ENCODE measurements at places on chromosomes 3 and 15. TPM values are rescaled to one million over a fixed set of nuclear protein-coding genes. Genes with fewer than 3 reads are reported as not detected.

ZIC1 gene
- total RNA-seq = 1.4 TPM

GRCh38 chr3:106049821-106050220, 181.0 kb upstream of the CBLB start:
- DNase-seq = peak; percentile 80

DNA sequence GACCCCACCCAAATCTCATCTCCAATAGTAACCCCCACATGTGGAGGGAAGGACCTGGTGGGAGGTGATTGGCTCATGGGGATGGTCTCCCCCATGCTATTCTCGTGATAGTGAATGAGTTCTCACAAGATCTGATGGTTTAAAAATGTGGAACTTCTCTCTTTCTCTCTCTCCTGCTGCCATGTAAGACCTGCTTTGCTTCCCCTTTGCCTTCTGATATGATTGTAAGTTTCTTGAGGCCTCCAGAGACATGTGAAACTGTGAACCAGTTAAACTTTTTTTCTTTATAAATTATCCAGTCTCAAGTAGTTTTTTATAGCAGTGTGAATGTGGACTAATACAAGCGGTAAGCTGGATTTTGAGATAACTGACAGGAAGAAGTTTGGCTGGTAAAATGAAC, 60.3 kb upstream of the MBNL1 start:
- no peak for DNase-seq

- no peak for DNase-seq
Measured at GRCh38 chr15:91857224-91857585, 3.7 kb downstream of the SLCO3A1 start.

SLC30A4 gene
- total RNA-seq = 1.1 TPM

- no peak for DNase-seq
Measured at GRCh38 chr15:31293655-31294054, 33.0 kb upstream of the KLF13 start.

DNA sequence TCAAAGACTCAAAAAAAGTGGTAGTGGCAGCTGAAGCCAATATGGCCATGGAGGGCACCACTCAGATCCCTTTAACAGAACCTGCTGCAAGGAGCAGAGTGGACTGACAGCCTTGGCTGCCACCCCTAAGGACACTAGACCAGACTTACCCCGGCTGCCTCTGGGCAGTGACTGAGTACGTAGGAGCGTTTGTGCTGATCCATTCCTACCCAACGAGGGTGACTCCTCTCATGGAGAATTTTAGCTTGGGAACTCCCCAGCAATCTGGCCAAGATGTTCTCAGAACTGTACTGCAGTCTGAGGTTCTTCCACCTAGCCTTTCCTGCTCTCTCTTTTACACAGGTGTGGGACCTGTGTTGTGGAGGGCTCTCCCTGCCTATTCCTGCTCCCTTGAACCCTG, 22.1 kb downstream of the CLEC3B start:
- no peak for DNase-seq

DNA sequence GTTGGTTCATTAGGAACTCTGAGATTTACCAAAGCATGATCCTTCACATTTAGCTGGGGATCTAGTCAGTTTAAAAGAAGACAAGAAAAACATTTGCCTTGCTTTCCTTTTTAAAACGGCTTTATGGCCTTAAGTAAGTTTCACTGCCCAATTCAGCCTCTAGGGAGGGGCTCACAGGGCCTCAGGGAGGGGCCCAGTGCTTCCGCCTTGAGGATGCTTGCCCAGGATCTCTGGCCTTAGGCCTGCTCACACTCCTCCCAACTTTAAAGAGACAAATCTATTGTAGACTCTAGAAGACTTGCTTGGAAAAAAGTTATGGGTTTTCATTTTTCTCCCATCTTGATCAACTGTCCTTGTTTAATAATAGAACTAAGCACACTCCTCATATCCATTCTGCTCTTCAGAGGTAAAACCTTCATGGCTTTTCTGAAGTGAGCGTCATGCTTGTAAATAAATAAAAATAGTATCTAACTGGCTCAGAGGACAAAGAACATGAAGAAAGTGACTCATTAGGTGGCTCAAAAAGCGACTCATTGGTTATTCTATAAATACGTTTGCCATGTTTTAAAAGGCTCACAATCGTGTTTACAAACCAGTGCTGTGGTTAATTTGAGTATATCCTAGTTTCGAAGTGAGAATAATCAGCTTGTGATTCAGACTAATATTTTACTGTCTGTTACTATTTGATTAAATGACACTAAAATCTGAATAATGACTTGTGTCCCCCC, 13.7 kb downstream of the PDHB start:
- no peak for DNase-seq

SOX14 gene
- total RNA-seq = not detected

- no peak for DNase-seq
Measured at GRCh38 chr3:99659951-99660350, 21.6 kb downstream of the COL8A1 start.

DNA sequence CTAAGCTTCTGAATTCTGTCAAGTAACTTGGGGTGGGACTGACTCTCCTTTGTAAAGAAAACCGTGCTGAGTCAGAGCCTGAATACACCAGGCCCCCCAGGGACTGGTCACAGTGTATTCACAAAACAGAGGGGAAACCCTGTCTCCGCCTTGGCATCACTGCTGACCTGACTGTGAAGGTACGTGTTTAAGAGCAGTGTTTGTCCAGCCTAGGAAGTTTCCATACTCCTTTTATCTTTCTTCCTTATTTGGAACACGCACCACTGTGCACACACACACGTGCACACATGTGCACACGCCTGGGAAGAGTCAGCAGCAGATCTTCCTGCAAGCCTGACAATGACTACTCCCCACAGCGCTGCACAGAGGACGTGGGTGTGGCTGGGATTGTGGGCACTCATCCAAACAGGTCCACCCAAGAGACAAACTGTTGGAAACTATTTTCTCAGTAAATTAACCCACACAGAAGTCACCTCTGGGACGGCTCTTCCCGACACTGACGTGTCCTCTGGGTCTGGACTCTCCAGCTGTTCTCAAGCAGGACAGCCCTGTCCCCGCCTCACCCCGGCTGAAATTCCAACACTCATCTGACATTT, 87.7 kb downstream of the ATP10A start:
- DNase-seq = no peak

CLEC3B gene
- 0.81 TPM for total RNA-seq

- no peak for DNase-seq
Measured at GRCh38 chr3:105430455-105430854, 63.7 kb downstream of the ALCAM start.

GOLGA8J gene
- total RNA-seq = 0.22 TPM

- DNase-seq = no peak
Measured at GRCh38 chr3:61541694-61542093, 19.7 kb upstream of the PTPRG start.

TLR9 gene
- total RNA-seq = not detected

- no peak for DNase-seq
Measured at GRCh38 chr3:10173926-10174435, 9.3 kb downstream of the IRAK2 start.

PDCD10 gene
- total RNA-seq = 47.0 TPM

GNAI2 gene
- 115 TPM for total RNA-seq

GRCh38 chr3:64865839-64866570, 178.2 kb upstream of the ADAMTS9 start:
- DNase-seq = no peak

AQP9 gene
- total RNA-seq = not detected

DNA sequence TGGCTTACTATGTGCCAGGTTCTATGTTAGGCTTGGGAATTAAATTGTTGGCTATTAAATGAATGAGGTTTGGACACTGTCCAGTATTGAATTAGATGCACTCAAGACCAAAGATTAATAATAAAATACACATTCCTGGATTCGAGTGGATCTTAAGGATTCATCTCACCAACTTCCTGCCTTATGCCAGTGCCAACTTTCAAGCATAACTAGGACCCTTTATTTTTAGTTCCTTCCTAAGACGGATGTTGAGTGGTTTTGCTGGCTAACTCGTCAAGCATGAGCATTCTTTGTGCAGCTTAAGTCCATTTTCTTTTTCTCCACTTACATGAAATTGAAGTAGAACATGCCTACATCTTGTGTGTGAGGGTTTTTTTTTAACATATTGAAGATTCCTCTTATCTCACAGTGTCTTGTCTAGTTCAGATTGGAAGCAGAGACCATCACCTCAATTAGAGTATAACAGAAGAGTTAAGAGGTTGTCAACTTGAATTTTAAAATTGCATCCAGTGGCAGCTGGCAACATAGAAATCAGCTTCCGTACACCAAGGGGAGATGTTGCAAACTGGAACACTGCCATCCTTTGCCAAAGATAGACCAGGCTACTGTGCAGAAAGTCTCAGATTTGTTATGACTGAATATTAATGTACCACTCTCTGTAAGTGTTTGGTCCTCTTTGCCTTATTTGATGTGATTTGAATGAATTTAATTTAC, 106.3 kb upstream of the BFSP2 start:
- DNase-seq = no peak

DNA sequence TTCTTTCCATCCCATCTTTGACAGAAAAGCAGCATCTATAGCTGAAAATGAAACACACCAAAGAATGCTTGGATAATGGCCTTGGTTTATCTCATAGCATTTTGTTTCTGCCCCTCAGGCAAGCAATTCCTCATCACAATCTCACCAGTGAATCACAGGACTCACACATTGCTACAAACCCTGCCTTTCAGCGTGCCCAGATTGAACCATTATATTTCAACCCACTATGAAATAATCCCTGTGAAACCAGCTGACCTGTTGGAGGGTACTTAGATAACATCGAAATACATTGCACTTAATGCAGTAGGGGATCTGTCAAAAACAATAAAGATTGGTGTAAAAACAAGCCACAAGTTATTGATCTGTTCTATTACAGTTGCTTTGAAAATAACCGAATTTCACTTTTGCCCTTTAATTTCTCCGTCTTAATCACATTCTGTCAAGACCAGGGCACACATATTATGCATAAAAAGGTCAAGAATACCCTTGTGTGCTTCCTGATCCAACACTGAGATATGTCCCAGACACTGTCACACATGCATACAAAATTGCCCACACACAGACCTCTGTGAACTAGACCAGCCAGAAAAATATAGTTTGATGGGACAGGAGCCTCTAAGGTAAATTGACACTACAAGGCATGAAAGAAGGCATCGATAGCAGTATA, 839.8 kb downstream of the NTRK3 start:
- DNase-seq = no peak

MKRN3 gene
- not detected for total RNA-seq

DNA sequence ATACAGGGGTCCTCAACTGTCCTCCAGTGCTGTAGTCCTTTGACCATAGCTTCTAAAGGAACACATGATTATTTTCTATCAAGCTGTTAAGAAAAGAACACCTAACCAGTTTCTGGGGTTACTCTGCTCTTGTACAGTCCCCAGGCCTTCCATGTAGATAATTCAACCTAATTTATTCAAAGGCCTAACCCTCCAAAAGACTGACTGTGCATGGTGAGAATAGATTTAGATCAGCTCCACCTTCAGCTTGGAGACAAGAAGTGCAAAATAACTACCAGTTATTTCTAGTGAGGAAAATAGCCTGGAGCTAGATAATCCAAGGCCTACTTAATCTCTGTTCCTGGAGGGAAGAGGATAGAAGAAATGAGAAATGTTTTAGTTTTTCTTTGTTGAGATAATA, 87.9 kb downstream of the GMNC start:
- DNase-seq = peak; percentile 7

GRCh38 chr3:56364665-56365064, 103.6 kb downstream of the ERC2 start:
- DNase-seq = no peak

GRCh38 chr15:92407321-92407720, 13.6 kb downstream of the ST8SIA2 start:
- DNase-seq = no peak

DNA sequence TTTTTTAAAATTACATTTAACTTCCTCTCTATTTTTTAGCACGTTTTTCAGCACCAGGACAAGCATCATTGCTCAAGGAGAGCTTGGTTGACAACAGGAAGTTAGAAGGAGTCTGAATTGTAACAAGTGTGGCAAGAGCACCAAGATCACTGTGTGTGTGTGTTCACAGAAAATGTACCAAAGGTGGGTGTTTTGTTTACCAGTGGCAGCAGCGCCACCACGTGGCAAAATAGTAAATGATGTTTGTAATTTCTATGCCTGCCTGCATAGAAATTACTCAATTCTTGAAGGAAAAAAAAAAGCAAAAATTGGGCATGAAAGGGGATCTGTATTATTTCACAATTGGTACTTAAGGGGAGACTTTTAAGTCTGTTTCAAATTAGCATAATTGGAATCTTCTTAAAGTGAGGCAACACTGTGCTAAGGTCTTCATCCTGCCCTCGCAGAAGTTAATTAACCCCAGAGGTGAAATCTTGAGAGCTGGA, 7.4 kb upstream of the U2SURP start:
- DNase-seq = peak; percentile 79

DNA sequence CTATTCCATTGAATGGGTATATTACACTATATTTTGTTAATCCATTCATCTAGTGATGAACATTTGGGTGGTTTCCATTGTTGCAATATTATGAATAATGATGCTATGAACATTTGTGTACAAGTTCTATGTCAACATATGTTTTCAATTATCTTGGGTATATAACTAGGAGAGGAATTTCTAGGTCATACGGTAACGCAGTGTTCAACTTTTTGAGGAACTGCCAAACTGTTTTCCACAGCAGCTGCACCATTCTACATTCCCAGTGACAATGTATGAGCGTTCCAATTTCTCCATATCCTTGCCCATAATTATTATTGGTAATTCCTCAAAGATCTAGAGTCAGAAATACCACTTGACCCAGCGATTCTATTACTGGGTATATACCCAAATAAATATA, 24.1 kb upstream of the RORA start:
- no peak for DNase-seq

- DNase-seq = no peak
Measured at GRCh38 chr3:100811779-100812507, 102.6 kb downstream of the TFG start.

GRCh38 chr3:146772211-146772743, 167.1 kb upstream of the PLSCR5 start:
- DNase-seq = no peak

C3orf38 gene
- 33.6 TPM for total RNA-seq
